ENCODE measurements at places on chromosomes 5 and 9. TPM values are rescaled to one million over a fixed set of nuclear protein-coding genes. Genes with fewer than 3 reads are reported as not detected.

LCN2 gene
- total RNA-seq, result 1.4 TPM

CTXN3 gene
- not detected for total RNA-seq

ATOSB gene
- total RNA-seq, result 20.9 TPM

DBH gene
- not detected for total RNA-seq

RANBP3L gene
- total RNA-seq, result 7.7 TPM

GRCh38 chr5:107900721-107901120 lies 230.0 kb upstream of the EFNA5 start:
- no peak for ATAC-seq

- ATAC-seq, result no peak
These were observed 106.7 kb downstream of the FAM174A start for GRCh38 chr5:100641833-100642232.

DNA sequence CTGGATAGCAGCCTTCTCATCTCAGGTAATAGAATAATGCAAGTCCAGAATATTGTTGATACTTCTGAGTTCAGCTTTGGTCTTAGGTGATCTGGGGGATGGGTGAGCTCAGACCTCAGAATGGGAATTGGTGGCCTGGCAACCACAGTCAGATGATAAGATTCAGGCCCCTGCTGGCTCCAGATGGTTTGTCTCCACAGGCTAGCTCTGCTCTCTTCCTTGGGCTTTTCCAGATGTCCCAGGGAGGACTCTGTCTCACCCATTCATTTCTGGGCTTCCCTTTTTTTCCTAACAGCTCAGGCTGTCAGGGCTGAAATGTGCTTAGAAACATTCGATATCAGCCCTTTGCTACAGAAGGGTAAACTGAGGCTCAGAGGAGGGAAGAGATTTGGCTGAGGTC lies 17.6 kb upstream of the TNFSF15 start:
- ATAC-seq, result no peak

DNA sequence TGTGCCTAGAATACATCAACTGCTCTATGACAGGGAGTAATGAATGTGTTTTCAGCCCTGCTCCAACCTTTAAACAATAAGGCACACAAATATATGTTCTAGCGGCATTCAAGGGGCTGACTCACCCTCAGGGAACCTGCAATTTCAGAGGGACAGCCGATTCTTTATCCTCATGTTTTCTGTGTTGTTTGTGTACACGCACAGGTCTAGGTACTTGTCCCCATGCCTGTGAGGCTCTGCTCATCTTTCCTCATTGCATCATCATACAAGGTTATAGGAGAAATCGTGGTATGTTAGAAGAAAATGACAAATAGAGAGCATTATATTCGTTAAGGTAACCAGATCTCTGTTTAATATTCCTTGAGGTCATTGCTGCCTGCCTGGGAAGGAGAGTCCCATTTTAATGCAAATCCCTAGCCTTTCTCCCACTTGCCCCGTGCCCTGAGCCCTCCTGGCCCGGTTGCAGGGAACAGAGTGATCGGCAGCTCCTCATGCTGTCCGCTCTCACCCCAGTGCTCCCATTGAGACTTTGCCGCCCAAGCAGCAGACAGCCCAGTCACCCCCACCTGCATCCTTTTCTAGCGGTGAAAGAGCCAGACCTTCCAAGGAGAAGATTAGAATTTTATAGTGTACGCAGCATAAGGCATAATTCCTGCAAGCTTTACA lies 14.6 kb downstream of the MAP1B start:
- ATAC-seq, result no peak

- no peak for ATAC-seq
These were observed 471.3 kb downstream of the TMEM232 start for GRCh38 chr5:110255194-110255593.

DNA sequence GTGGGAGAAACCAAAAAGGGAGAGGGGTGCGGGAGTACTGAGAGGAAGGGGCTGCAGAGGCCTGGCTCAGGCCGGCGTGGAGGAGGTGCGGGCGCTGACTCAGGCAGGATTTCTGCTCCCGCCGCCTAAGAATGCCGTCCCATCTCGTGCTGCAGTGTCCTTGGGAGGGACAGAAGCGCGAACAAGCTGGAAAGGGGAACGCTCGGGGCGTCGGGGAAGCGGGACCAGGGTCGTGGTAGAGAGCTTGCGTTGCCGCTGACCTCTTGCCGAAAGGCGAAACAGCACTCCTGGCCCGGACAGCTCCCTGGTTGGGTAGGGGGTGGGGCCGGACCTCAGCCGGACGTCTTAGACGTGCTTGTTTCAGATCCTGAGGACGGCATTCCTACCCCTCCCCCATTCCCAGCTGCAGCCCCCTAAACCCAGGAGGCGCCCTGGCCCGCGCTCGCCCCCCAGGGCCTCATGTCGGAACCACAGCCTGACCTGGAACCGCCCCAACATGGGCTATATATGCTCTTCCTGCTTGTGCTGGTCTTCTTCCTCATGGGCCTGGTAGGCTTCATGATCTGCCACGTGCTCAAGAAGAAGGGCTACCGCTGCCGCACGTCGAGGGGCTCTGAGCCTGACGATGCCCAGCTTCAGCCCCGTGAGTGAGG lies 1.1 kb downstream of the RELL2 start:
- ATAC-seq, result peak; percentile 23

DNA sequence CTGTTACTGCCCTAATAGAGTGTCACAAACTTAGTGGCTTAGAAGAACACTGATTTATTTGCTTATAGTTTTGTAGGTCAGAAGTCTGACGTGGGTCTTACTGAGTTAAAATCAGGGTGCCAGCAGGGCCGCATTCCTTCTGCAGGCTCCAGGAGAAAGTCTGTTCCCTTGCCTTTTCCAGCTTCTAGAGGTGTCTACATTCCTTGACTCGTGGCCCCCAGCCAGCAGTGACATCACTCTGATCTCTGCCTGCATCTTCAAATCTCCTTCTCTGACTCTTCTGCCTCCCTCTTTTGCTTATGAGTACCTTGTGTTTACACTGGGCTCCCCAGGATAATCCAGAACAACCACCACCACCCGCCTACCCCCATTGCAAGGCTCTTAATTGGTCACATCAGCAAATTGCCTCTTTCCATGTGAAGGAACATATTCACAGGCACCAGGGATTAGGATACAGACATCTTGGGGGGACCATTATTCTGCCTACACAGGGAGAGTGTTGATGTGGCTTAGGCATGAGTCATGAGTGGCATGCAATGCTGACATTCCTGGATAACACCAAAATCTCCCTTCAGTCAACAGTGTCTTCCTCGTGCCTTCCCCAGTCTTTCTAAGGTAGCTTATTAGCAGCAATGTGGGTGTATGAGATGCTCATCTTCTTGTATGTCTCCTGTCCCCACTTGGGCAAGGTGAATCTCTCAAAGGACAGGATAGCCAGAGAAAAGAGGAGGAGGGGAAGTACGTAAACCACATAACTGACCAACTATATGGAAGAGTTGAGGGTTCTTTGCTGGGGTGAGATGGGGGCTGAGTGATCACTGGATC lies 24.4 kb downstream of the CYFIP2 start:
- ATAC-seq, result no peak

DNA sequence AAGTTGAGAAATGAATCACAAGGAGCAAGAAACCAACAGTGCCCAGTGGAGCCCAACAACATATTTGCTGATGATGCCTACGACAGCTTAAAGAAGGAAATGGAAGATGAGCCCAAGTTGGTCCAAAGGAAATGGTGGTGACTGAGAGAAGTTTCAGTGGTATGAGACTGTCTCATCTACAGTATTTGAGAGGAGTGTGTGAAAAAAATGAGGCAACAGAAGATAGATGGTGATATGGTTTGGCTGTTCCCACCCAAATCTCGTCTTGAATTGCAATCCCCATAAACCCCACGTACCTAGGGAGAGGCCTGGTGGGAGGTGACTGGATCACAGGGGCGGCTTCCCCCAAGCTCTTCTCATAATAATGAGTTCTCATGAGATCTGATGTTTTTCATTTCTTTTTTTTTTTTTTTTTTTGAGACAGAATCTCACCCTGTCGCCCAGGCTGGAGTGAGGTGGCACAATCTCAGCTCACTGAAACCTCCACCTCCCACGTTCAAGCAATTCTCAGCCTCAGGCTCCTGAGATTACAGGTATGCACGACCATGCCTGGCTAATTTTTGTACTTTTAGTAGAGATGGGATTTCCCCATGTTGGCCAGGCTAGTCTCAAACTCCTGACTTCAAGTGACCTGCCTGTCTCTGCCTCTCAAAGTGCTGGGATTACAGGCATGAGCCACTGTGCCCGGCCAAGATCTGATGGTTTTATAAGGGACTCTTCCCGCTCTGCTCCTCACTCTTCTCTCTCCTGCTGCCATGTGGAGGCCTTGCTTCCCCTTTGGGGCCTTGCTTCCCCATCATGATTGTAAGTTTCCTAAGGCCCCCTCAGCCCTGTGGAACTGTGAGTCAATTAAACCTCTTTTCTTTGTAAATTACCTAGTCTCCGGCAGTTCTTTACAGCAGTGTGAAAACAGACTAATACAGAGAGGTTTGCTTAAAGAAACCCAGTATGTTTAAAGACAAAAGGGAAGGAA lies 30.2 kb downstream of the EFCAB9 start:
- ATAC-seq, result no peak

DNA sequence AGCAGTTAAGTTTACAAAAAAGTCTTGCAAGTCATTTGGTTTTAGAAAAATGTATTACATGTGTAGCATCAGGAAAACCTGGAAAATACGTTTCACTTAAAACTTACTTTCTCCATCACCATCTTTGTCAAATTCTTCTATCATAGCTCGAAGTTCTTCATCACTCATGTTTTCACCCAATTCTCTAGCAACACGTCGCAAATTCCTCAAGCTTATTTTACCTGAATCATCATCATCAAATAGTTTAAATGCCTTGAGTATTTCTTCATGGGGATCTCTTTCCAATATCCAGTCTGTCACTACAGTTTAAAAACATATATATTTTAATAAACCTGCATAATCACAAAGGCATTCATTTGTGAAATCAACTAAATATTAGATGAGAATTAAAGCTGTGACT lies 10.3 kb downstream of the CETN3 start:
- no peak for ATAC-seq

DNA sequence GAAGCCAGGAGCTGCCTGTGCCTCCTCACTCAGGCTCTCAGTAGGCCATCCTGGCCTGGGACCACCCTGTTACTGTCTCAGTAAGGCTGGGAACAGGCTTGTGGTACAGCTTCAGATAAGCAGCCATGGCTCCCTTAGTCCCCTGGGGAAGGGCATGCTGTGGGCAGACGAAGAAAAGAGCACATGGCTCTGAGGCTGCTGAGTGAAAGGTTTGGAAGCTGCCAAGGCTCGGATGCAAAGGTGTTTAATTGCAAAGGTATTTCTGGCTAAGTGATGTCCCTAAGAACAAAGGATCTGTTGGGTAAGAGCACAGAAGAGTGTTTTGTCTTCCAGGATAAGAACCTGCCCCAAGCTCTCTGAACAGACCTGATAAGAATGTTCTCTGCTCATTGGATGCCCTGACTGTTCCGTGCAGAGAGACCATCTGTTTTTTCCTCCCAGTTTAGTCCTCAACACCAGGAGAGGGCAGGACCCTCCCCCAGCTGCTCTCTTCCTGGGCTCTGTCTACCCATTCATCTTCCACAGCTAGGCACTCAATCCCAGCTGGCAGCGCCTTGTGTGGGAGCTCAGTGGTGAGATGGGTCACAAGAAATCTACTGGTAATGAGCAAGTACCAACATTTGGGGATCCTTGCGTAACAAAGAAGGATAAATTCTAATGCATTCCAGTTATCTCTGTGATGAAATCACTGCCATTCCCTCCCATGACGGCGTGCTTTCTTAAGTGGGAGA lies 17.7 kb downstream of the ANGPTL2 start:
- no peak for ATAC-seq

DNA sequence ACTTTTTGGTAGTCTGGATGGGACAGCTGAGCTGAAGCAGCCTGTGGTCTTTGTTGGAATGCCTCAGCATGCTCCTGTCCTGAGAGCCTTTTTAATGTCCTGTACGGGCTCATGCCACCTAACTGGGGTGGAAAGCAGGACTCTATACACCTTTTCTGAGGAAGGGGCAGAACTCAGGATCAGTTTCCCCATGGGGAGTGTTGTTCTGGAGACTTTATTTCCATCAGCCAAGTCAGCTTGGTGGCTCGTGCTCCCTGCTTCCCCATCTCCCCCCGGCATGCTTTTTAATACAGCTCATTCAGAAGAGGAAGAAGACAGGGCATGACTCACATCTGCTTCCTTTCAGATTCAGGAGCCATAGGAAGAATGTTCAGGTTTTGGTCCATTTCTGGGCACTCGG lies 5.1 kb upstream of the SEPTIN8 start:
- no peak for ATAC-seq

DNA sequence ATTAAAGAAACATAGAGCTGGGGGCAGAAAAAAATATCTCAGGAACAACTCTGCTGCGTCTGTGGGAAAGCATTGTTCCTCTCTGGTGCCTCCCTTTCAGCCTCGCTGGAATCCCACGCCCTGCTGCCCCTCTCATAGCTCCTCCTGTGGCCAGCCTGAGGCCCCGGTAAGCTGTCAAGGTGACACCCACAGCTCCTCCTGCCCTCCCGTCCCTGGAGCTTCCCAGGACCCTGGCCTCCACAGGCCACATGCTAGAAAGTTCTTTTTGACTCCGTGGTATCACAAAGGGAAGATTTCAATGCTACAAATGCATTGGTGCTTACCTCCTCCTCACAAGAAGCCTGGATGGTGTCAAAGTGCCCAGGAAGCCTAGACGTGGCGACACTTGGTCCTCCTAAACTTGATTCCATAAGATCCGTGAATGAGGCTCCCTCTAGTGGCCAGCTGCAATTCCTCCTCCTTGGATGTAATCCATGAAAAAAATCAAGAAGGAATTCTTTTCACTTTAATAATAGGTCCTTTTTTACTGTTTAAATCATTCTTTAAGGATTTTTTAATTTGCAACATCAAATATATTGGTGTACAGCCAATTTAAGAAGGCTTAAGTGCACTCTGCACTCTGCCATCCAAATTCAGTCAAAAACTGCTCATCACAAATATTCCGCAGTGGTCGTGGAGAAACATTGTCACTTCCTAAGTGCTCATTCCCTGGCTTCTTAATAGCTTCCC lies 104.9 kb downstream of the CFAP90 start:
- peak; percentile 46 for ATAC-seq

DNA sequence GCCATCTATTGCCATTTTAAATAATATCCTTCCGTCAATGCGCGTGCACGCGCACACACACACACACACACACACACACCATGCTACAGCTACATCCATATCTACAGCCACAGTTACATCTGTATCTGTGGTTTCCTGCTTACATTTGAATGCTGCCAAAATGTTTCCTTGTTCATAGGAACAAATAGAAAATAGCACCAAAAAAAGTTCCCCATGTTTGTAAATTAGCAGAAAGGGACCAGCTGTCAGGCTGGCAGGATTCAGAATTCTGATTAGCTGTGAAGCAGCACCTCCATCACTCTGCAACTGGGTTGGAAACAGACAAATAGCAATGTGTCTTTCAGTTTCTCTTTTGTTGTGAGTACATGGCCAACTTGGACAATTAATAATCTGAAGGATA lies 601.5 kb downstream of the IRX1 start:
- ATAC-seq, result no peak

DNA sequence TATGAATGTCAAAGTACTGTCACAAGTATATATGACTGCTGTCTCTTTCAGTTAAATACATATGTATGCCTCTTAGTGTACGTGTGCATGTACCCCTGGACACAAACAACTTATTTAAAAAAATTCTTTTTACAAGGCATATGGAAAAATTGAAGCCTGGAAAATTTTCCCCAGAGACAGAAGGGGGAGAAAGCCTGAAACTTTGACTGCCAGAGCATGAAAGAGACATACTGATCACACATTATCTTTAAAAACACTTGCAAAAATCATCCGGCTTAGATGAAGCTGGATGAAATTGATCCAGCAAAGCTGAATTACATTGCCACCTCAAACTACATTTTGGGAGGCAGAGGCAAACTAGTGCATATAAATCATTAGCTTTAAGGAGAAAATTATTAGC lies 88.0 kb upstream of the NFIB start:
- no peak for ATAC-seq

GRCh38 chr5:34007201-34007620 lies 639 bp downstream of the AMACR start:
- ATAC-seq, result no peak
